ENCODE measurements at places on chromosomes 3 and 15. TPM values are rescaled to one million over a fixed set of nuclear protein-coding genes. Genes with fewer than 3 reads are reported as not detected.

GOLGA8S gene
- 0.39 TPM for total RNA-seq

NIPA2 gene
- total RNA-seq: 55.0 TPM

DNA sequence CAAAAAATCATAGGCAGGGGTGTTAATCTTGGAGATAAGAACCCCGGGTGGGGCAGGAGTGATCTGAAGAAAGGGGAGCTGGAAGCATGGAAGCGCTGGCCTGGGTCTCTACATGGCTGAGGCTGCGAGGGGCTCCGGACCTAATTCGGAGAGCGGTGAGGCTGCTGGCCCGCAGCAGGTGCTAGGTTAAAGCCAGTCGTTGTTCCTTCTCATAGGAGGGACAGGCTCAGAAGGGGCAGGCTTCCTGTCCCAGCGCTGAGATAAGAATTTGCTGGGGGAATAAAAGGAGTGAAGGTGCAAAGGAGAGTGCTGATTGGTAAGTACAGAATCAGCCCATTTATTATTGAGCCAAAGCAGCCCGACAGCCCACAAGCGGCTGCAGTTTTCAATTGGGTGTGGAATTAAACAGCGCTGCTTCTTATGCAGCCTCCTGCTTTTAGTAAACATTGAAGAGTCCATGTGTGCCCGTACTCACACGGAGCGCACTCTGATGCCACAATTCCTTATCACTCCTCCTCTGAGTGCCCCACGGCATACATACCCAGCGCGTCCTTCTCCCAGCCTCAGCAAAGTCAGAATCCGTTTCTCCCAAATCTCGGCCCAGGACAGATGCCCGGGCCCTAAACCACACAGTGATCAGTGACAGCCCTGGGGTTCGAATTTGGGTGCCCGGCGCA, 17.1 kb downstream of the CHST13 start:
- DNase-seq: no peak

GRCh38 chr3:126664591-126665214, 9.8 kb upstream of the TXNRD3 start:
- DNase-seq: peak; percentile 22

DNA sequence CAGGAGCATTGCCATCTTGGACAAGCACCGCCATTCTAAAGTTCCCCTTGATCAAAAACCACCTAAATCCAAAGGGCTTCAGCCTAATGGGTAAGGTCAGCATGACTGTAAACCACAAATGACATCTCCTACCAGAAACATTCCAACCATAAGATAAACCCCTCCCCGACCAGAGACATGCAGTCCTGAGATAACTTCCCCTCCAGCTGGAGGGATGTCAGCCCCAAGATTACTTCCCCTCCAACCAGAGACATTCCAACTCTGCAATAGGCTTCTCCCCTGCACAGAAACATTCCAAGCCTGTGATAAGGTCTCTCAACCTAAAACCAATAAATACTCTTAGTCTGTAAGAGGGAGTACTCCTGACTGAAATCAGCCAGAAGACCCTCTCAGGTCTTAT, 62.7 kb upstream of the DNAJC19 start:
- no peak for DNase-seq

DNA sequence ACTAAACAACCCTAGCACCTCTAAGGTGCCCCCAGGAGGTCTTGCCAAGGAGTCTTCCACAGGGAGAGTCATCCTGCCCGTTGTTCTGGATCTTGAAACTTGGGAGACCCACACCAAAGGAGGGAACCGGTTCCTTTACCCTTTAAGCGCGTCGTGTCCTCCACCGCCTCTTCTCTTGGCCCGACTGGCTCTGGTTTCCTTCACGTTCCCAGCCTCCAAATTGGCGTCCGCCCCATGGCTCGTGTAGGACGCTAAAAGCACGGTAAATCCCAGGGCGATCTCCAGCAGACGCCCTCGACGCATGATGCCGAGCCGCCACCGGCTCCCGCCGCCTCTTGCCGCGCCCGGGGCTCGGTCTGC, 1.1 kb downstream of the FBN1 start:
- DNase-seq: no peak

DNA sequence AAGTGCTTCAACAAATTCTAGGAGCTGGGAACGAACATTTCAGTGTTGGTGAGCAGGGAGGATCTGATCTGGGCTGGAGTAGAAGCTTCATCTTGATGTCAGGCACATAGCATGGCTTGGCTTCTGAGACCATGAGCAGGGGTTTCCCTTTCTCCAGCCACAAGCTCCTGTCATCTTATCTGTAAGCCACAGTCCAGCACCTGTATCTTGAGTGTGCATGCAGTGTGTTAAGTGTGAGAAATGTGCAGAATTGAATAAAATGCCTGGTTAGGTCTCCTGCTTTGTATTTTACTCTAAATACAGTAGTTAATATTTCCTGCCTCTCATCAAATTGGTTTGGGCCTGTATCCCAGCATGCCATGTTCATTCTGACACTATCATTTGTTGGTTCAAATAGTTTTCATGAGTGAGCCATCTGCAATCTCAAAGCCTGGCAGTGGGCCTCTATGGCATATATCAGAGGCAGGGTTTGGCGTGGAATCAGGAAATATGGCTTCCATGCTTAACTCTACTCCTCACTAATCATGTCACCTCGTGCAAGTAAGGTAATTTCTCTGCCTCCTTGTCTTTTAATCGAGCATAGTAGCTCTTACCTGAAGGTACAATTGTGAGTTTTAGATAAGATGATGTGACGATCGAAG, 43.3 kb downstream of the TLNRD1 start:
- DNase-seq: peak; percentile 82

DNA sequence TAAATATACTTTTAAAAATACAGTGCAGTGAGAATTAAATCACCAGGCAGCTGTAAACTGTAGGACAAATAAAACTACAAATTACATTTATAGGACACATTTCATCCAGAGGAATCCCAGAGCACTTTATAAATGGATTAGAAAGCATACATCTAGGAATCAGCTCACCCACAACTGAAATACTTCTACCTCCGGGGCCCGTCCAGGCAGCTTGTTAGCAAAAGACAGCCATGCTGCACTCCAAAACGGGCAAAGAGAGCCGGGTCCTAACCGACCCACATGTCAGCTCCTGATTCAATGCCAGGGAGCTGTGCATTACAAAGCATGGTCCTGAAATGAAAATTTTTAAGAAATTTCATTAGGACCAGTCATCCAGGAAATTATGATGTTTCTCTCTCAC, 234.1 kb downstream of the CBLB start:
- no peak for DNase-seq
